ENCODE measurements at places on chromosomes 4 and X. TPM values are rescaled to one million over a fixed set of nuclear protein-coding genes. Genes with fewer than 3 reads are reported as not detected.

DNA sequence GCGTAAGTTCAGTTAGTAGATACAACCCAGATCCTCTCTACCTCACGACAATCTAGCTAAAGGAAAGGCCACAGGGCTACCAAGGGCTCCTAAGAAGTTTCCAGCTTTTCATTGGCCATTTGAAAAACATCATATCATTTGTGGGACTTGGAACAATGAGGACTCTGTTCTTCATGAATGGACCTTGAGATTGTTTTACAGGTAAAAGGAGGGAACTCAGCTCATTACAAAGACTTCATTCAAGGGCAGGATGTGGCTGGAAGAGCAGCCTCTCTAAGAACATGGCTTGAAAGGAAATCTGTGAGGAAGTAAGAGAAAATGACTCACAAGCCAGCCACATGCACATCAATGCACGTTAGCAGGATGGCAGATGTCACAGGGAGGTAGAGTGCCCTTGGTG is 105.9 kb upstream of the SLC7A11 start:
- DNase-seq, result no peak
- H3K4me3 ChIP-seq, result no peak overlapping the region
- H3K36me3 ChIP-seq, result no peaks in the 10 kb centered on the region
- H3K4me1 ChIP-seq, result no peaks in the 10 kb centered on the region
- no peaks in the 10 kb centered on the region for H3K27me3 ChIP-seq

DNA sequence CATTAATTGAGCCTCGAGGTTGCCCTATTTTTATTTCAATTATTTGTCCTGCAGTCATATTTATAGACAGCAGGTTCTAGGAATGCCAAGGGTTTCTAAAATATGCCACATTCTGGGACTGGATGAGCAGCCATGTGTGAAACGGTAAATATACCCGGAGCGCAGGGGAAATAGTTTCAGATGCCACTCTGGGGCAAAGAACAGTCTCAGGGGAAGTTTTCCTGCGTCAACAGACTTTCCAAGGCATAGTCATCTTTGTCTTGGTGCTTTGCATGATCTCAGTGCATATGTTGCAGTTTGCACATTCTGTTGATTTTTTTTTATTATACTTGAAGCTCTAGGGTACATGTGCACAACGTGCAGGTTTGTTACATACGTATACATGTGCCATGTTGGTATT is 71.0 kb downstream of the GPAT3 start:
- no peak overlapping the region for H3K4me3 ChIP-seq
- H3K4me1 ChIP-seq, result no peaks in the 10 kb centered on the region
- no peak for DNase-seq
- H3K27me3 ChIP-seq, result no peaks in the 10 kb centered on the region

- H3K27me3 ChIP-seq, result no peaks in the 10 kb centered on the region
- no peaks in the 10 kb centered on the region for H3K4me1 ChIP-seq
- no peak overlapping the region for H3K27ac ChIP-seq
- DNase-seq, result no peak
- no peaks in the 10 kb centered on the region for H3K36me3 ChIP-seq
Measured at GRCh38 chrX:40188573-40189417, 91.0 kb upstream of the BCOR start.

DNA sequence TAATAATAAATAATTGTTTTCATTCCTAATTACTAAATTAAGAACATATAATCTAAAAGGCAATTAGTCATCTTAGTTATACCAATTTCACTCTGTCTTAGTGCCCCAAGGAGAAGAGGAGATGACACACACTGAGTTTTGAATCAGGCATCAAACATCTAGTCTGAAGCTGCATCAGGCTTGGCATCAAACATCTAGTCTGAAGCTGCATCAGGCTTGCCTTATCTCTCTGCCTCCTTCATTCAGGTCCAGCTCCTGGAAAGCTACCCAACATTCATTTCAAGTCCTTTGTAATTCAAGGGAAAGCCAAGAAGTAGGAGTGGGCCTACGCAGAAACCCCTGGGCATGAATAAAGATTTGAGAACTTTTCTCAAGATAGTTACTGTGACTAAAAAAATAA is 62.2 kb downstream of the SH3RF1 start:
- no peak for DNase-seq
- H3K4me3 ChIP-seq, result no peak overlapping the region
- H3K4me1 ChIP-seq, result peaks cover 11% of the 10 kb centered on the region
- H3K27ac ChIP-seq, result no peak overlapping the region
- no peaks in the 10 kb centered on the region for H3K27me3 ChIP-seq
- H3K36me3 ChIP-seq, result no peaks in the 10 kb centered on the region

DNA sequence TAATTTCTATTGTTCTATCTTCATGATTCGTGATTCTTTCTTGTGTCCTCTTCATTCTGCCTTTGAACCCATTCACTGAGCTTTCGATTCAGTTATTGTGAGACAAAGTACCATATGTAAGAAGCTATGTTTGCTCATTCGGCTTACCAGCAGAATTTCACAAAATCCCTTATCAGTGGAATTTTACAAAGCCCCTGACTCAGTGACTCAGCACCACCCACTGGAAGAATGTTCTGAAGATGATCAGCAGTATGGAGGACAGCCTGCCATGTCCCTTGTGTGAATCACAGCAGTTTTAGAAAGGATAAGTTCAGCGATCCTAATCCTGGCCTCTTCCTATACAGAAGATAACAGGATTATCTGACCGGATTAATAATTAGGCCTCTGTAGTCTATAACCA is 5.8 kb upstream of the UXT start:
- H3K4me3 ChIP-seq, result no peak overlapping the region
- H3K4me1 ChIP-seq, result no peaks in the 10 kb centered on the region
- no peaks in the 10 kb centered on the region for H3K27me3 ChIP-seq
- H3K36me3 ChIP-seq, result no peaks in the 10 kb centered on the region

- no peaks in the 10 kb centered on the region for H3K4me1 ChIP-seq
- no peaks in the 10 kb centered on the region for H3K27me3 ChIP-seq
Measured at GRCh38 chr4:120850018-120850599, 72.4 kb downstream of the PRDM5 start.

GRCh38 chr4:5003372-5003857 is 15.8 kb downstream of the CYTL1 start:
- H3K27ac ChIP-seq, result no peak overlapping the region
- DNase-seq, result no peak
- no peak overlapping the region for H3K4me3 ChIP-seq
- no peaks in the 10 kb centered on the region for H3K36me3 ChIP-seq

DNA sequence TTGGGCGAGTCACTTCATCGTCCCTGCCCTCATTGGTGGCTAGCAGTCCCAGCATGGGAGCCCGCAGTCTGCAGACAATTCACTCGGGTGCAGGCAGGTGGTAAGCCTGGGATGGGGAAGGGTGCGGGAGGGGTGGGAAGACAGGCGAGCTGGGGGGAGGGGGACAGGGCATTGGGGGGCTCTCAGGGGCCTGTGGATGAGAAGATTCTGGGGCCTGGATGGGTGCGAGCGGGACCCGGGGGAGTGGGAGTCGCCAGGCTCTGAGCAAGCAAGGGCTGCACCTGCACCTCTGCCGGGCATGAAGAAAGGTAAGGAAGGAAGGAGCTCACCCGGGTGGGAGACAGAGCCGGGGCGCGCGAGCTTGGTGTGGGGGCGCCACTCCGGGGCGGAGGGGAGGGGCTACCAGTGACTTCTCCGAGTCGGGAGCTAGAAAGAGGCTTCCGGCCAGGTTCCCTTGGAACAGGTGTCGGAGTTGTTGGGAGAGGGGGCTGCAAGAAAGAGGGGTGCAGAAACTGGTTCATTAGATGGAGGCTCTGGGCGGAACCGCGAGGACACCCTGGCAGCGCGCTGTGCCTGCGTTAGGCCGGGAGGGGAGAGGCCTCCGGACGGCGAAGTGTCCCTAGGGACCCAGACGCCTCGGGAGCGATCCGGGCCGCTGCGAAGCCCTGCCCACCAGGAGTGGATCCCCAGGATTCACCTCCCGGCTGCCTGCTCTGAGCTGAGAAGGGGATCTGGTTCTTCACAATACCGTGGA is 103.4 kb upstream of the PDLIM3 start:
- H3K36me3 ChIP-seq, result peaks cover 3% of the 10 kb centered on the region
- peak overlapping the region; percentile 22 for H3K4me3 ChIP-seq
- H3K4me1 ChIP-seq, result no peaks in the 10 kb centered on the region
- no peaks in the 10 kb centered on the region for H3K27me3 ChIP-seq

DNA sequence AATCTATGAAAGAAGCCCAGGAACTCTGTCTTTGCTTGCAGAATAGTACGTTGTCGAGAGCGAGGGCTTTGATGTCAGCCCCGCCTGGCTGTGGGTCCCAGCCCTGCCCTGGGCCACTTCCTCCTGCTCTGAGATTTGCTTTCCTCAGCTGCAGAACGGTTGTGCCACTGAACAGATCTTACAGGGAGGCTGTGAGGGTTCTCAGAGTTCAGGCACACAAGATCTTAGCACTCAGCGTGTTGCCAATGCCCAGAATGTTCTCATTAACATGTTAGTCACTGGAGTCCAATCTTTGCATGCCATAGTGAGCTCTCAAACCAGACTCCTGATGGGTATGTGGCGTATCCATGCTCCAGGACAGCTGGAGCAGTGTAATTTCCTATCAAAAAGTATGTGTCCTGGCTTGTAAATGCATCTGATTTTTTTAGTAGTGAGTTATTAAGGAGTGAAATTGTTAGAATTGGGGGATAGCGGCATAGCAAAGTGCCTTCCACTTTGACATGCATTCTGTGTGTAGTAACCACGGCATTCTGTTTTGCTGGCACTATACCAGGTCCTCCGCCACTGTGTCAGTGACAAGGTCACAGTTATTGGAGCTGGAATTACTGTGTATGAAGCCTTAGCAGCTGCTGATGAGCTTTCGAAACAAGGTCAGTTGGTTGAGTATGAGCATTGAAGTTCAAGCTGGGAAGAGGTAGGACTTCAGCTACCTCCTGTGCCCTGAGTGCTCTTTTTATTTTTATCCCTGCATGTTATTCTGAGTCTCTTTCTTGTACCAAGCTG is 31.6 kb downstream of the TKTL1 start:
- H3K27ac ChIP-seq, result no peak overlapping the region
- no peak for DNase-seq
- no peak overlapping the region for H3K4me3 ChIP-seq
- H3K4me1 ChIP-seq, result no peaks in the 10 kb centered on the region
- no peaks in the 10 kb centered on the region for H3K36me3 ChIP-seq

GRCh38 chr4:10879411-10880110 is 195.0 kb upstream of the CLNK start:
- no peaks in the 10 kb centered on the region for H3K27me3 ChIP-seq
- no peak overlapping the region for H3K4me3 ChIP-seq
- DNase-seq, result no peak
- H3K4me1 ChIP-seq, result no peaks in the 10 kb centered on the region
- no peak overlapping the region for H3K27ac ChIP-seq

GRCh38 chr4:128553686-128554515 is 255.6 kb upstream of the JADE1 start:
- peak overlapping the region; percentile 94 for H3K27ac ChIP-seq
- no peaks in the 10 kb centered on the region for H3K27me3 ChIP-seq
- peaks cover 4% of the 10 kb centered on the region for H3K4me1 ChIP-seq
- peak overlapping the region; percentile 61 for H3K4me3 ChIP-seq

- no peaks in the 10 kb centered on the region for H3K36me3 ChIP-seq
- no peak overlapping the region for H3K4me3 ChIP-seq
- no peaks in the 10 kb centered on the region for H3K27me3 ChIP-seq
- H3K27ac ChIP-seq, result no peak overlapping the region
- DNase-seq, result no peak
Measured at GRCh38 chr4:152590179-152591031, 54.5 kb upstream of the FBXW7 start.

DNA sequence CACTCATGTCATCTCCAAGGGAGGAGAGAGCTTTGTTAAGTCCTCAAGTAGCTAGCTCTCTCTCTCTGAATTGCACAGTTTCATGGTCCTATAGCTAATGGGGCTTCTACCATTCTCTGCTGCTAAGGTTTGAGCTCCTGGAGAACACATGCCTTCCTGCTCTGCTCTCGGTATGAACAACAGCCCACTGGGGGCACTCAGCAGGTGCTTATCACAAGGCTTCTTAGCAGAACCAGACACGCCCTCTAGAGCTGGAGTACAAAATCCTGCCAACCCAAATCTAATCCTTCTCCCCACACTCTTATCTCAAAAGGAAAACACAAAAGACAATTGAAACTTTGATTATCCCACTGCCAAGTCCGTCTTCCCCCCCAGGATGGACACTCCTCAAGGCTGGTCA is 176.5 kb downstream of the HS3ST1 start:
- no peaks in the 10 kb centered on the region for H3K27me3 ChIP-seq
- DNase-seq, result no peak
- H3K4me1 ChIP-seq, result no peaks in the 10 kb centered on the region
- no peak overlapping the region for H3K4me3 ChIP-seq
- no peaks in the 10 kb centered on the region for H3K36me3 ChIP-seq

DNA sequence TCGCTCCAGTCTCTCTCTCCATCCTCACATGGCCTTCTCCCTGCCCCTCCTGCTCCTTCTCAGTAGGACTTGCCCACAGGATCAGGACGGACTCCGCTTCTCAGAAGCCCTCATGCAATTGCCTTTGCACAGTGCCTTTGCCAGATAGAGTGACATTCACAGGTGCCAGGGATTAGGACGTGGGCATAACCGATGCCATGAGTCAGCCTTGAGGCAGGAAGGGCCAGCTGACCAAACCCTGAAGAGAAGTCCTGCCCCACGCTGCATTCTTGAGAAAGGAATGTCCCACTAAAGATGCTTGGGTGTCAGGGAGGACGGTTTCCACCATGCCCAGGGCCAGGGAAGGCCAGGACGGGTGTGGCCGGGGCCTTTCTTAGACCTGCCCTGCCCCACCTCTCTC is 6.6 kb upstream of the GRPEL1 start:
- H3K36me3 ChIP-seq, result no peaks in the 10 kb centered on the region
- no peaks in the 10 kb centered on the region for H3K27me3 ChIP-seq

- no peak for DNase-seq
- H3K36me3 ChIP-seq, result peaks cover 28% of the 10 kb centered on the region
Measured at GRCh38 chr4:2671267-2671895, 84.8 kb downstream of the TNIP2 start.

GRCh38 chr4:121216461-121216860 is 52.3 kb upstream of the TNIP3 start:
- no peak overlapping the region for H3K27ac ChIP-seq
- no peak for DNase-seq
- H3K4me3 ChIP-seq, result no peak overlapping the region
- no peaks in the 10 kb centered on the region for H3K36me3 ChIP-seq
- no peaks in the 10 kb centered on the region for H3K4me1 ChIP-seq
- no peaks in the 10 kb centered on the region for H3K27me3 ChIP-seq

The SMIM10 gene
- 11.7 TPM for total RNA-seq

The ARHGAP24 gene
- total RNA-seq, result 13.9 TPM

The AKAP14 gene
- total RNA-seq, result not detected

The INTU gene
- total RNA-seq, result 3.1 TPM

The FAM9B gene
- total RNA-seq, result not detected

The GPR173 gene
- 2.1 TPM for total RNA-seq

The C1QTNF7 gene
- total RNA-seq, result 23.2 TPM

The NWD2 gene
- total RNA-seq, result 0.64 TPM

The FRMD7 gene
- total RNA-seq, result not detected
